ENCODE measurements at places on chromosomes 2 and 18.
A peak's percentile ranks its signal among the peaks of the same experiment; 100 is the strongest.

DNA sequence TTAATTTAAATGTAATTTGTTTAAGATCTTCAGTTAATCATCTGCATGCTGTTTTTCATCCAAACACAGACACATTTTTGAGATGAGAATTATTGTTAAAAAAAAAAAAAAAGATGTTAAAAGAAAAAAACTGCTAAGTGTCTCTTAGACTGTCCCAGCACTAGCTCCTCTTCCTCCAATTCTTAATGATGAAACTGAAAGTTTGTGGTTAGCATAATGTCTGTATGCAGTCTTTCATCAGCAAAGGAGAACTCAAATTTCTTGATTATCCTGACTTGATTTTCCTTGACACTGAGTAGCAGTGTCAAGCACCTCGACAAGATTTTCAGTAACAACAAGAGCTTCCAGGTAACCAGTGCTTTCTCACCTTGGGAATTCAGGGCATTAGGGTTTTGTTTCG, 274.4 kb downstream of the LRRTM1 start:
- DNase-seq, result no peak

- DNase-seq, result no peak
These were observed 53.5 kb upstream of the FN1 start for GRCh38 chr2:215489288-215489848.

GRCh38 chr2:197349699-197350098, 39.1 kb upstream of the ANKRD44 start:
- DNase-seq, result no peak

DNA sequence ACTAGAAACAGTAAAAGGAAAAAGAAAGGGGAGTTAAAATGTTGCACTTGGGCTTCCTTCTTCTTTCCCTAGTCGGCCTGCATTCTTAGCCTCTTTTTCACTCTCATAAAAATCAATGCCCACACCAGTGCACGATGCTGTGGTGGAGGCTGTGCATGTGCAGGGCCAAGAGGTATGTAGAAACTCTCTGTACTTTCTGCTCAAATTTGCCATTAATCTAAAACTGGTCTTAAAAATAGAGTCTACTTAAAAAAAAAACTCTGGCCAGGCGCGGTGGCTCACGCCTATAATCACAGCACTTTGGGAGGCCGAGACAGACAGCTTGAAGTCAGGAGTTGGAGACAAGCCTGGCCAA, 11.1 kb downstream of the TRAPPC8 start:
- no peak for DNase-seq

GRCh38 chr18:10798727-10799550, 273.1 kb downstream of the NAPG start:
- no peak for DNase-seq

GRCh38 chr2:124320051-124320688, 295.1 kb downstream of the CNTNAP5 start:
- DNase-seq, result no peak

DNA sequence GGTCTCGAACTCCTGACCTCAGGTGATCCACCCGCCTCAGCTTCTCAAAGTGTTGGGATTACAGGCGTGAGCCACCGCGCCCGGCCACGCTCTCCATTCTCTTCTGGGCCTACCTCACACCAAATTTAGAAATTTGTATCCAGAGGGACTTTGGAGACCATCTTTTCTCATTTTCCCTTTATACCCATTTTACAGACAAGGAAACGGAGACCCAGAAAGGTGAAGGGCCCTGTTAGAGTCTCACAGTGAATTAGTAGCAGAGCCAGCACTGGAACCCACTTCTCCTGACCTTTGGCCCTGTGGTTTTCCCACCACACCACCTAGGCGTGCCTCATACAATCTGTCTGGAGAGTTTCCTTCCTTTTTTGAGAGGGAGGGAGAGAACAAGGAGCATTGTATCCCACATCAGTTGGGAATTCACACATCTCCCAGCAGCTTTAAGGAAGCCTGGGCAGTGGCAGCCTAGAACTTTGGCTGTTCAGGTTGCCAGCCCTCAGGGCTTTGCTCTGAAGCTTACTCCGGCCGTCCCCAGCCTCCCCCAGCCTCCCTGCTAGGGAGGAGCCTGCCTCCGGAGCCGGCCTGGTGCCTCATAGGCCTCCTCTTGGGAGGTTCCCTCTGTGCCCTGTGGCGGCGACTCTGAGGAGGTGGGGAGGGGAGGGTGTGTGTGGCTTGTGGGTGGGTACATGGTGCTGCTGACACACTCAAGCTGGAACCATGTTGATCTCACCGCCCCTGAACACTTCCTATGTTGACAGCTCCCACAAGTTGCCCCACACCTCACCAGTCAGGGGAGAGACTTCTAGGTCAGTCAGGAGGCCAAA, 13.8 kb downstream of the FOSL2 start:
- DNase-seq, result peak; percentile 91

DNA sequence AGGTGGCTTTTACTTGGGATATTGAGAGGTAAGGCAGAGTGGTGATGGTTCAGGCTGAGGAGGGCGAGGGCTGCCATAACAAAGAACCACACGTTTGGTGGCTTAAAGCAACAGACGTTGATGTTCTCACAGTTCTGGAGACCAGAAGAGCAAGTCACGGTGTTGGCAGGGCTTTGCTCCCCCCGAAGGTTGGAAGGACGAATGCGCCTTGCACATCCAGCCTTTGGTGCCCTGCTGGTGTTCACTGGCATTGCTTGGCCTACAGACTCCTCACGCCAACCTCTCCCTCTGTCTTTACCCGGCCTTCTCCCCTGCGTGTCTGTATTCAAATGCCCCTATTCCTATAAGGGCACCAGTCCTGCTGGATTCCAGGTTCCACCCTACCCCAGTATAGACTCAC, 125.4 kb downstream of the TPO start:
- no peak for DNase-seq

DNA sequence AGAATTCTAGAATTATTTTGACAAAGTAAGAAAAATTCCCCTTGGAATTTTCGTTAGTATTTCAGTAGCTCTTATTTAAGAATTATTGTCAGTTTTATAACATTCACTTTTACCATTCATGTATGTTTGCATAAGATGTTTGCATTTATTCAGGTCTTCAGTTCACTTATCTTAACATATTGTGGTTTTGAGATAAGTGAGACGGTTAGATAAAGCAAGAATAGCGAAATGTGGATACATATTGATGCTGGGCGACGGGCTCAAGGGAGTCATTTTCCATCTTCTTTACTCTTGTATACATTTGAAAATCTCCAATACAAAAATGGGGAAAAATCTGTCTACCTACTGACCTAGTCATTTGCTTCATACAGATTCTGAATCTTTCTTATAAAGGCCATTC, 156.7 kb upstream of the HDAC4 start:
- no peak for DNase-seq

DNA sequence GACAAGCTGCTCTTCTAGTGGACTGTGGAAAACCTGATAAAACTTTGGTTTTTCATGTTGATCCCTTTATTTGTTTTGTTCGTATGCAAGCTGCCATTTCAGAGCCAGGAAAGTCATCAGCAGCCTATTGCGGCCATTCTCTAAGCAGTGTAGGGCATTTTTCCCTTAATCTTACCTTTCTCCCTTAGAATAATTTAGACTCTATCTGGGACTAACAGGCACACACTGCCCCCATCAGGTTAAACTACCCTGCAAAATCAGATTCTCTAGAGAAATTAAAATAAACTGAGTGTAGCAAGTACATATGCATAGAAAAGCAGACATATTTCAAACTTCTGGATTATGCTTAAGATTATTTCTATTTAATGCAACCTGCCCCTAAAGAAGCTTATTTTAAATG, 347.5 kb downstream of the METTL4 start:
- DNase-seq, result no peak

DNA sequence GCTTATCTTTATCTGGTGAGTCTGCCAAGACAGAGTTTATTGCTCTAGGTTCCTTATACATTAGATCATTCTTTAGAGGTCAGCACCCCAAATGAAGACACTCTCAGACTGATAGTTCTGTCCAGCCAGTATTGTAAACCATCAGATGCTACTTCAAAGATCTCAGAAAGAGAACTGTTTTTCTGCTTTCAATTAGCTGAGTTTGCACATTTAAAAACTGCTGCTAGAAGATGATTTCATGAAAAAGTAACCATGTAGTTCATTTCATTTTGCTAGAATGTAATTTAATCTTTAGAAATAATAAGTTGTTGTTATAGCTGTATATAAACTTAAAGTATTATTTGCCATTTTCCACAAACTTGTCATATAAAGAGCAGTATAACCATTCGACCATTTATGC, 344.5 kb upstream of the ATP5MC3 start:
- no peak for DNase-seq

- DNase-seq, result no peak
These were observed 46.7 kb downstream of the INO80C start for GRCh38 chr18:35451032-35451431.

- DNase-seq, result no peak
These were observed 267.7 kb downstream of the BCL11A start for GRCh38 chr2:60285626-60286316.

GRCh38 chr2:36235426-36235825, 120.2 kb upstream of the CRIM1 start:
- DNase-seq, result no peak

GRCh38 chr2:567496-567864, 109.7 kb downstream of the TMEM18 start:
- DNase-seq, result no peak

- DNase-seq, result no peak
These were observed 67.4 kb upstream of the BCL2L11 start for GRCh38 chr2:111053266-111053665.

- no peak for DNase-seq
These were observed 52.4 kb downstream of the MYO5B start for GRCh38 chr18:50142441-50143120.

- DNase-seq, result no peak
These were observed 22.2 kb downstream of the GRHL1 start for GRCh38 chr2:9973690-9974089.

DNA sequence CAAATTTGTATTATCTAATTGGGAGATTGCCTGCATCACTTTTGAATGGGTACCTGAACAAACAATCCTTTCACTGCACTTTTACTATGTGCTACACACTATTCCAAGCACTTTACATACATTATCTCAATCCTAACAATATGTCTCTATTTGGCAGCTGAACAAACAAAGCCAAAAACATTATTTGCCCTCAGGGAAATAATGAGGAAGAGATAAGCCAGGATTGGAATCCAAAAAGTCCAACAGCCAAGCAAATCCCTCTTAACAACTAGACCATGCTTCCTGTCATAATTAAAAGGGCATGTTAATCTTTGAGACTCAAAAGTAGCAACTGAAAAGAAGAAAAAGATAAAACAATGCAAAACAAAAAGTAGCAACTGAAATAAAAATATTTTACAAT, 32.1 kb downstream of the RPRD1A start:
- DNase-seq, result no peak

GRCh38 chr2:149028377-149028776, 10.1 kb upstream of the LYPD6B start:
- no peak for DNase-seq

- no peak for DNase-seq
These were observed 106.8 kb upstream of the LYPD6 start for GRCh38 chr2:149223472-149224095.

- peak; percentile 87 for DNase-seq
These were observed 104.2 kb downstream of the SPTBN1 start for GRCh38 chr2:54560146-54560881.

GRCh38 chr2:172162225-172162733, 59.6 kb upstream of the DLX2 start:
- DNase-seq, result no peak

DNA sequence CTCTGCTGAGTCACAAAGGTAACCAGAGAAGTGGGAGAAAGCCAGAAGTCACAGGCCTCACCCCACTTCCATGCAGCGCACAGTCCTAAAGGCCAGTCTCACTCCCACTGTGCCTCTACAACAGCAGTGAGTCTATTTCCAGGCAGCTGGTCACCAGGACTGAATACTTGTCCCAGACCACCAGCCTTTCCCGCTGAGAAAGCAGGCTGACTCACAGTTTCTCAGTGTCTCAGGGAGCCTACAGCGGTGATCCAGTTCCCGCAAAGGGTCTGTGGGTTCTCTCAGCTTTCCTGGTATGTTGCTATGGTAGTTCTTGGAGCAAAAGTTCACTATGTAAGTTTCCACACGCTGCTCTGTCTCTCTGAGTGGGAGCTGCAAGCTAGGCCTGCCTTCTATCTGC, 622.5 kb downstream of the RNF144A start:
- no peak for DNase-seq

DNA sequence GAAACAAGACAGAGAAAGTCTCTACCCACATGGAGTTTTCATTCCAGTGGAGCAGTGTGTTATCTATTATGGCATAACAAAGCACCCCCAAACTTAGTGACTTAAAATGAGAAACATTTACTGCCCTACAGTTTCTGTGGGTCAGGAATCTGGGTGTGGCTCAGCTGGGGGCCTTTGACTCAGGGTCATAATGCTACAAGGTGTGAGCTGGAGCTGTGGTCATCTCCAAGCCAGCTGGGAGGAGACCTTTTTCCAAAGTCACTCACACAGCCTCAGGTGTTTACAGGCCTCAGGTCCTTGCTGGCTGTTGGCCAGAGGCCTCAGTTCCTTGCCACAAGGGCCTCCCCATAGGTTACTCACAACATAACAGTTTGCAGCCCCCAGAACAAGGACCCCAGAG, 169.2 kb downstream of the ETAA1 start:
- DNase-seq, result no peak

DNA sequence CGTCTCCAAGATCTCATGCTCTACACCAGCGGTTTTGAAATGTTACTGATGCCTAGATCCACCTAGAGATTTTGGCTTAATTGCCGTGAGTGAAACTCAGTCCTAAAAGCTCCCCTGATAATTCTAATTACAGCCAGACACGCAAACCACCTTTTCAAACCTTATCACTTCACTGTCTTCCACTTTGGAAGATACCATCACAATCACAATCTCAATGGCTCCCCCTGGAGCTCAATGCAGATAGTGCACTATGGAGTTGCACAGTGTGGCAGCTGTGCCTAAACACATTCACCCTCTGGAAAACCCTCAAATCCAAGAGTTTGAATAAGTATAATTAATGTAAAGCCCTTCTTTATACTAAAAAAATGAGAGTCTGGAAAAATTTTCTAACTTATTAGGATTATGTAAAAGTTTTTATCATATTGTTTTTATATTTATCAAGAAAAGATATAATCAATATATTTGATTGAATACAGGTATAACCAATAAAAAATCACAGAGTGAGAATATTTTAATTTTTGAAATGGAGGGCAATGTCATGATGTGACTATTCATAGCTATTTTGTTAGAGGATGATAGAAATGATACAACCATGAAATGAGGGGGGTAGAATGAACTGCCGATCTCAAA, 102.9 kb upstream of the SLC8A1 start:
- DNase-seq, result no peak

DNA sequence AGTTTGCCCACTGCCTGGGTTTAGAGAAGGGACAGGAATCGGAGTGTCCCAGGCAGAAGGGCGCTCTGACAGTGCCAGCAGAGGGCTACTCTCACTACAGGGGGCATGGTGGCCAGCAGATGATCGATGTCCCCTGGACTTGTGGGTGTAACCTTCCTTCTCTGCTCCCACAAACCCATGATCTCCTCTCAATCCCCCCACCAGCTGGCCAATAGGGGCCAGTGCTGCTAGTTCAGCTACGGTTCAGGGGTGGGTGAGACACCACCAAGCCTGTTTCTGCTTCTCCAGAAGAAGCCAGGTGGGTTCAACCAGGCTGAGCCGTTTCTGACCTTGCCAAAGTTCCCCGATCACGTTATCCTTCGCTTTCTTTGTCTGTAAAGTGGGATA, 1.3 kb downstream of the NPPC start:
- no peak for DNase-seq

Data from posterior vena cava (tissue), 2 donors.